ENCODE measurements at places on chromosomes 3 and 15.

DNA sequence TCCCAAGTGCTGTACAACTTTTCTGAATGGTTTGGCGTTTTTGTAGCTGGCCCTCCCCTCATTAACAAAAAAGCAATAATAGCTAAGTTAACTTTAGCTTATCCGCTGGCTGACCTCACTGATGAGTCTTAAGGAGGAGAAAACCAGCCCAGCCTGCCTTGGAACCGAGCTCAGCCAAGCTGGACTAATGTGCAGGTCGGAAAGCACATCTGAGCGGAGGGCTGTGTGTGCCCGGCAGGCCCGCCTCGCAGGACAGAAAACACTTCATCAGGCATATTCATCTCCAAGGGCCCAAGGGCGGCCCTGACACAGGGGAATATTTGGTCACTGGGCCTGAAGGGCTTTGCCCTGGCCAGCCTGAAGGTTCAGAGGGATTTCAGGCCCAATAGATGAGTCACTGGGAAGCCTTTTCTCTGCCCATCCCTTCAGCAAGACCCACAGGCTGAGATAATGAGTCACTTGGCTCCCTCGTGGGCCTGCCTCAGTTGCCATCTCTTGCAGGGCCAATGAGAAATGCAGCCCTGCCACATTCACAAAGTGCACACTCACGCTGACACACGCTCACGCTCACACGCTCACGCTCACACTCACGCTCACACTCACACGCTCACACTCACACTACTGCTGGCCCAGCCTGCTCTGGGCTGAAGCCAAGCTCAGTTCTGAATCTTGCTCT is 75.1 kb downstream of the SLC12A8 start:
- no peak for DNase-seq

GRCh38 chr3:34856081-34856947 is 783.0 kb upstream of the ARPP21 start:
- DNase-seq: no peak

DNA sequence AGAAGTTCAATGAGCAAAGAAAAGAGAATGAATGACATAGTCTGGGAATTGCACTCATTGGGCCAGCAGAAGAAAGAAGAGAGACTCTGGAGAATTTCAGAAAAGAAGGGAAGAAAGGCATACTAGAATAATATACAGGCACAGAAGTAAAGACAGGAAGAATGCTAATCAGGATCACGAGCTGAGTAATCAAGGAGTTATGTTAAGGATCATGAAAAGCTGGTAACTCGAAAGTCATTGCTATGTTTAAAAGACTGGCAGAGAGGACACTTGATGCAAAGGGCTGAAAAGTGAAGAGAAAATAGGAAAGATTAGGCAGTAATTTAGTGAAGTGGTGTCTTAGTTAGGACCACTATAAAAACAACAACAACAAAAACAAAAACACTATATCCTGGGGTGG is 284.1 kb downstream of the ZBBX start:
- DNase-seq: no peak

GRCh38 chr3:71652781-71653413 is 69.4 kb upstream of the FOXP1 start:
- DNase-seq: no peak

- no peak for DNase-seq
These were observed 48.6 kb downstream of the KLF15 start for GRCh38 chr3:126308394-126309125.

DNA sequence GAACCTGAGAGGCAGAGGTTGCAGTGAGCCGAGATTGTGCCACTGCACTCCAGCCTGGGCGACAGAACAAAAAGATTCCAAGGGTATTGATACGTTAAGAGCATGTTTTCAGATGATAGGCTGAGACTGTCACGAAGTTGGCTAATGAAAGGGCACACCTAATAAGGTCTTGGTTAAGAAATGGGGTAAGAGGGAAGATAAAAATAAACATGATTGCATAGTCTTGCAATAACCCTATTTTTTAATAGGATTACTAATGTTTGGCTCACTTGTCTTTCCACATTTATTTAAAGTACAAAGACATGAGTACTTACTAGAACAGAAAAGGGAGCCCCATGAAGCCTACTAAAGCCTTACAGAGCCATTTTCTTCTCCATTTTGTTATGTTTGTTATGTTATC is 109.0 kb downstream of the FRMD4B start:
- no peak for DNase-seq

DNA sequence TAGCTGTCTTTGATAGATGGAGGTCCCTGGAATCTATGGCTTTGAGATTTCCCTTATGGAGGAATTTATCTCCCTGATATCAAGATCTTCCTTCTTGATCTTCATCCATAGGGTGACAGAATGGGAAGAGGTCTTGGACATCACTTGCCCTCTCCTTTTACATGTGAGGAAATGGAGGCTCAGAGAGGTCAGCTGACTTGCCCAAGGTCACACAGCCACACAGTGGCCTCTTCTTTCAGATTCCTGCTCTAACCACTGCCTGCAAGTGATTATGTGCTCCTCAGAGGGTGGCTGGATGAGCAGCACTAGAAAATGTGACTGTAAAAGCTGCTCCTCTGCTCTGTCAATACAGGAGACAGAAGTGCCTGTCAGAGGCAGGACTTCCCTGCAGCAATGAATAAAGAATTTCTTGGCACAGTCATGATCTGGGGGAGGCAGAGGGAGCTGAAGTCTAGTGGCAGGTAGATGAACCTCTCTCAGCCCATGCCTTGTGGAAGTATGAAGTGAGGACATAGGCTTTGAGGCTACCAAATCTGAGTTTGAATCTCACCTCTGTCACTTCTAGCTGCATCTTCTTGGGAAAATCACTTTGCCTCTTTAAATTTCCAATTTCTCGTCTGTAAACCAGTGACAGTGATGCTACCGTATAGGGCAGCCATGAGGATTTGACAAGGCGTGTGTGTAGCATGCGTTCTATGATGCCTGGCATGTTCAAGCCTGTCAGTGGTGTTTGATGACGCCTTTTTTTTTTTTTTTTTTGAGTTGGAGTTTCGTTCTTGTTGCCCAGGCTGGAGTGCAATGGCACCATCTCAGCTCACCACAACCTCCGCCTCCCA is 12.0 kb downstream of the SSUH2 start:
- no peak for DNase-seq

DNA sequence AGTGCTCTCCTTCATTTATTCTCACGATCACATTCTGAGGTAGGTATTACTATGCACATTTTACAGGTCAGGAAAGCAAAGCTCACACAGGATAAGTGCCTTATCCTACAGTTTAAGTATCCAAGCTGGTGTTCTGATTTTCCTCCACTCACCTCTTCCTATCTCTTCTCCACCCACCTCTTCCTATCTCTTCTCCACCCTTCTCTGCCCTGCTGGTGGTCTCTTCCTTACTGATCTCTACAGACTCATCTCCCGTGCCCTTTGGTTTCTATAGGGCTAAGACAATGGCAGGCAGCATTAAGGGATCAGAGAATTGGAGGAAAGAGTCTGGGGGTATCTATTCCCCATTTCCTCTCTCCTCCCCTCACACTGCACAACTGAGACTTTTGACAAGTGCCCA is 319.1 kb downstream of the FHIT start:
- no peak for DNase-seq

DNA sequence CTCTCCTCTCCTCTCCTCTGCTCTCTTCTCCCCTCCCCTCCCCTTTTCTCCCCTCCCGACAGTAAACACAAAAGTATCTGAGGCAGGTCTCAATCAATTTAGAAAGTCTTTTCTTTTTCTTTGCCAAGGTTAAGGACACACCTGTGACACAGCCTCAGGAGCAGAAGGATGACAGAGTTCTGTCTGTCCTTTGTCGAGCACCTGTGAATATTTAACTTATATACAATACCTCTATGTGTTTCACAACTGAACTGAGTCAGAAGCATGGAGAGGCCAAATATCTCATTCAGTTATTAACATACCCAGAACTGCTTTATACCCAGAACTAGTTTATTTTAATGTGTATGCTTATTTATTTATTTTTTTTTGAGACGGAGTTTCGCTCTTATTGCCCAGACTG is 81.1 kb upstream of the ROBO1 start:
- DNase-seq: no peak

DNA sequence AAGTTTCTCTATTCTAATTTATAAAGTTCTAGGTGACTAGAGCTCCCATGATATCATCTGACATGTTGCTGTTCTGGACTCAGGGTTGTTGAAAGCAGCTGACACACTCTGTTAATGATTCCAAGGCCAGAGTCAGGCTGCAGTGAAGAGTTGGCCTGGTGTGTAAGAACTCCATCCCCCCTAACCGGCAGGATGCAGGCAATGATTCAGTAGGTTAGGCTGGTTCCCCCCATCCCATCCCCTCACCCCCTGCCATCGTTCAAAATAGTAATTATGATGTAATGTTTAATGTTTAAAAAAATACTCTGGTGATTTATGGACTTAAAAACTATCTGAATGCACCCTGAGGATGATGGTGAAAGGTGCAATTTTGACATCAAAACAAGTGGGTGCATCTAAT is 4.6 kb upstream of the TRIM71 start:
- no peak for DNase-seq

- DNase-seq: no peak
These were observed 73.4 kb upstream of the BNIP2 start for GRCh38 chr15:59762558-59762957.

GRCh38 chr15:84752700-84753099 is 4.3 kb downstream of the ZNF592 start:
- DNase-seq: no peak

GRCh38 chr3:135456108-135456790 is 509.3 kb upstream of the PPP2R3A start:
- DNase-seq: no peak

DNA sequence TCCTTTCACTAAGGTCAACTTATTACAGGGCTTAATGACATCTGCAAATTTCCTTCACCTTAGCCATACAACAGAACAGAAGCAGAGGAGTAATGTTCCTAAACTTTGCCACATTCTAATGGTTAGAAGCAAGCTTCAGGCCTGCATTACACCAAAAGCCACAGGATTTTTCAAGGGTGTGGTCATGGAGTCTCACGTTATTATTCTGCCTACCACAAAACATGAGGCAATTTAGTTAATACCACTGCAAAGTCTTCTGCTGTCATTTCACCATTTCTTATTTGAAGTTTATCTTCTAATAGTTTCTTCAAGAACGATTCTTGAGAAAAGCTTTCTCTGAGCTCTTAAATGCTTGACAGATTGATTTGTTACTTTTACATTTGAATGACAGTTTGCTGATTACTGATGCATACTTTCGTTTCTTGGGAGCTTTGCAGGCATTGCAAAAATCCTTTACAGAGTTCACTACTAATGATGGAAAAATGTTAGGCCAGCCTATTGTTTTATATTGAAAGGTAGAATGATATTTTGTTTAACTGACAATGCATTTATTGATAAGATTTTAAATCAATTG is 1257.1 kb downstream of the NSUN3 start:
- no peak for DNase-seq

- no peak for DNase-seq
These were observed 6.6 kb upstream of the BLM start for GRCh38 chr15:90710436-90711027.

DNA sequence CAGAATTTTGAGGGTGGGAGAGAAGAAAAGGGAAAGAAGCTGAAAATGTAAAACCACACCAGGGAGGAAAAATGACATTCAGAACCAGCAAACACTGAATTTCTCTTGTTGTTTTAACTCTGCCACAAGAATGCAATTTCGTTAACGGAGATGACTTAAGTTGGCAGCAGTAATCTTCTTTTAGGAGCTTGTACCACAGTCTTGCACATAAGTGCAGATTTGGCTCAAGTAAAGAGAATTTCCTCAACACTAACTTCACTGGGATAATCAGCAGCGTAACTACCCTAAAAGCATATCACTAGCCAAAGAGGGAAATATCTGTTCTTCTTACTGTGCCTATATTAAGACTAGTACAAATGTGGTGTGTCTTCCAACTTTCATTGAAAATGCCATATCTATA is 15.5 kb downstream of the GREM1 start:
- DNase-seq: no peak

- no peak for DNase-seq
These were observed 31.3 kb upstream of the NFKBIZ start for GRCh38 chr3:101817992-101818391.

DNA sequence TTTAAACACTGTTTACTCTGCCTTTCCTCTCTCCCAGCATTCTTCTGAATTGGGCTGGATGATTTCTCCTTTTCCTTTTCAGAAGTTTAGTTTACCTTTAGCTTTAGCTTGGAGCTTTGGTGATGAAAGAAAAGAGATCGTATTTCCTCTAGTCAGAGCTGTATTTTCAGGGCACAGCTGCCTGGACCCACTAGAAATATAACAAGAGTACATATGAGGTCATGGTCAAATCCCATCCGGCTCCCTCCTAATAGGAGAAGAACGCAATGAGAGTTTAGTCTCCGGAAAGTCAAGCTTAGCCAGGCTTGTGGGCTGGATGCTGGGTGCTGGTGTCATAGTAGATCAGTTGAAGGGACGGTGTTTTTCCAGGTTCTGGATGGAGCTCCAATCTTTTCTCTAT is 177.1 kb upstream of the PFN2 start:
- DNase-seq: no peak

GRCh38 chr3:58508437-58508836 is 16.5 kb downstream of the KCTD6 start:
- DNase-seq: no peak

DNA sequence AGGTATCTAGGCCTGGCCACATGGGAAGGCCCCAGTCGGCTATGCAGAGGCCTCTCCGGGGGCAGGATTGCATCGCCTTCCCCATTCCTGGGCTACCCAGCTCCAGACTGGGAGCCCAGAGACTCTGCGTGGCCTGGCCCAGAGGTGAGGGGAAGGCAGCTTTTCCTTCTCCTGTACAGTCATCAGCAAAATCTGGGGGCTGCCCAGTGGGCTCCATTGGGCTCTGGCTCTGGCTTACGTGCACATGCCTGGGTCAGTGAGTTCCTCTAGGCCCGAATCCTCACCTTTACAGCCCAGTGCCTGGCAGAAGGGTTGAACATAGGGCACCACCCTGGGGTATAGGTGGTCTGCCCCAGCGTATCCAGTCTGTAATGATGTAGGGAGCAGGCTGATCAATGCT is 3.9 kb upstream of the ANKRD63 start:
- no peak for DNase-seq

DNA sequence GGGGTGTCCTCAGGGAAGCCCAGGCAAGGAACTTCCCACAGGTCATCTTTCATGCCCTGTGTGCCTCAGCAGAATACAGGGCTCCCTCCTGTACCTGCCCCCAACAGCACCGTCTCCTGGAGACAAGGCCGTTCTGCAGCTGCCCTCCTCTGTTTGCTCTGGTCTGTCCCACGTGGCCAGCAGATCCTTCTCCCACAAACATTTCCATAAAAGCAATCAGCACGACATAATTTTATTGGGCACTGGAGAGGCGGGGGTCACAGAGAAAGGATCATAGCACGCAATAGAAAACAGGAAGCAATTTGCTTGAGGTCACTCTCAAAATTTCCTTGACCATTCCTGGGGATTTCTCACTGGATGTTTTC is 29.4 kb downstream of the STARD5 start:
- DNase-seq: no peak
